ENCODE measurements at places on chromosomes 12 and 14. TPM values are rescaled to one million over a fixed set of nuclear protein-coding genes. Genes with fewer than 3 reads are reported as not detected.

DNAAF2 gene
- total RNA-seq = 5.4 TPM

PMEL gene
- total RNA-seq = 0.99 TPM

ALG10B gene
- total RNA-seq = 9.4 TPM

B4GALNT3 gene
- total RNA-seq = 34.0 TPM

SARNP gene
- 49.4 TPM for total RNA-seq

CCER1 gene
- total RNA-seq = not detected

DNA sequence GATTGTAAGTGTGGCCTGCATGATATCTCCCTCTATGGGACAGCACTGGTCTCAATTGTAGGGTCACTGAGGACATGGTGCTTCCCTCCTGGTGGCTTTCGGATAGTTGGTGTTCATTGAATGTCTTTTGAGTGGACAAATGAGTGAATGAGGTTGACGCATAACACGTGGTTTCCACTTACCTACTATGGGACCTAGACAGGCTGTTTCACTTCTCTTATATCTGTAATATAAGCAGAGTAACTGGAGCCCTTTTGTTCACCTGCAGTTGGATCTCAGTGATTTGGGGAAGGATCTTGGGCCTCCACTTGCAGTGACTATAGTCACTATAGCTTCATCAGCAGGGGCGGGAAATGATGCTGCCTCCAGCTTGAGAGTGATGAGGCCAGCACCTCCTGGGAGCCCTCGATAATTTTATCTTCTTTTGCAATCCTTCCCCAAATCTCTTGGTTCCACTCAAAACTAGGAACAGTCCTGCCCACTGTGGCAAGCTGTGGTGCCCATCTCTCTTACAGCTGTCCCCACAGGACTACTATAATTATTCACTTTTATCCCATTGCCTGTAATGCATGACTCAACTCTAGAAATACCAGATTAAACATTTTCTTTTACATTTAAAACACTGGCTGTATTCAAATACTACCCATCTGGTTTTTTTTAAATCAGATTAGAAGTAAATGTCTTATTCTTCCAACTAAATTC lies 242.9 kb downstream of the CHST11 start:
- DNase-seq = no peak

DNA sequence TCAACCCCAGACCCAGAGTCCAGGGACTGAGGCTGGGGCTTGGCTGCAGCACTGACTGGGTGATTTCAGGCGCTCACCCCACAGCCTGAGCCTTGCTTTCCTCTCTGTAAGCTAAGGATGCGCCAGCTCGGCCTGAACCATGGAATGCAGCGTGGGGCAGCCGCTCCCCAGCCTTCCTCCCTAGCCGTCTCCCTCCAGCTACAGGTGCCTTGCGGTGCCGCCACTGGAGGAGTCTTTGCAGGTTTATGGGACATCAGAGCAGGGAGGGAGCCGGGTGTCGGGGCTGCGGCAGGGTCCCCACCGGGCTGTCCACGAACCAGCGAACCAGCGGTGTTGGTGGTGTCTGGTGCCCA lies 19.4 kb downstream of the PPP2R5C start:
- no peak for DNase-seq

DNA sequence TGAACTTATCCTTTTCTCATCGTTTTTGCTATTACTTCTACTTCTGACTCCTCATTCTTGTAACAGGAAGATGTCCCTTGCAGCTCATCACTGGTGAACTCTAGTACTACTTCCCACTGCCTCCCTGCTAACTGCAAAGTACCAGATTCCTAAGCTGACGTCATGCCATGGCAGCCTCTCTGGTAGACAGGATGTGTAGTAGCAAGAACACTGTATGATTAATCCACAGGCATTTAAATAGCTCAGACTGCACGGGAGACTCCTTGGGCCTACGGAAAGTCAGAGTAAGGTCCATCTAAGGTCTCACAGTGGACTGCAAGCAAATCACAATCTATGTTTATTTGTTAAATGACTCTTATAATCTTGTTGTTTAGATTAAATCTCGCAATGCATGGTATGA lies 43.5 kb downstream of the DNAI7 start:
- peak; percentile 72 for DNase-seq

GRCh38 chr12:53781228-53781801 lies 29.5 kb upstream of the CISTR start:
- DNase-seq = no peak

DNA sequence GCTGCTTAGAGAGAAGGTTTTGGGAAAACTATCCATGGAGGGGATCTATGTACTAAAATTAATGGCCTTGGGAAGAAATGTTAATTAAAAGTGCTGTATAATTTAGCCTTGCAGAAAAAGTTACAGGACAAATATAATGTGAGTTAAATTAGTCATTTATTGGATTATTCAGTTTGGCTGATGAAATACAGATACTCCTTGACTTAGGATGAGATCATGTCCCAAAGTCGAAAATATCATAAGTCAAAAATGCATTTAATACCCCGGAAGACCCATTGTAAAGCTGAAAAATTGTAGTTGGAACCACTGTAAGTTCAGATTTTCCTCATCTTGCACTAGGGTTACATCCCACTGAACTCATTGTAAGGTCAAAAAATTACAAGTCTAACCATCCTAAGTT lies 9.7 kb downstream of the RTRAF start:
- DNase-seq = no peak

DNA sequence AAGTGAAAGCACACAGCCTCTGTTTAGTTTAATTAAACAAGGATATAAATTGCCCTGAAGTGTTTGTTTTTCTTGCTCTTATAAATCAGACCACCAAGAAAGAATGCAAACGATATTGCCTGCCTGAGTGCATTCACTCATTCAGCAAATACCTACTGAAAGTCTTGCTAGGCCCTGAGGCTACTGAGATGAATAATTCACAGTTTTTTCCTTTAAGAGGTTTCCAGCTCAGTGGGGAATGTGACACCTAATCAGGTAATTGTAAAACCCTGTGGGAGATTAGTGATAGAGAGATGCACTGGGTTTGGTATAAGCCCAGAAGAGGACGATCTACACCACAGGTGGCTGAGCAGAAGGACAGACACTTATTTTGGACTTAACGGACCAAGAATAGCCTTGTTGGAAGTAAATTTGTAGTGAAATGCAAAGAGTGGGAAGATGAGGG lies 151.4 kb downstream of the SLC35F4 start:
- DNase-seq = no peak

DNA sequence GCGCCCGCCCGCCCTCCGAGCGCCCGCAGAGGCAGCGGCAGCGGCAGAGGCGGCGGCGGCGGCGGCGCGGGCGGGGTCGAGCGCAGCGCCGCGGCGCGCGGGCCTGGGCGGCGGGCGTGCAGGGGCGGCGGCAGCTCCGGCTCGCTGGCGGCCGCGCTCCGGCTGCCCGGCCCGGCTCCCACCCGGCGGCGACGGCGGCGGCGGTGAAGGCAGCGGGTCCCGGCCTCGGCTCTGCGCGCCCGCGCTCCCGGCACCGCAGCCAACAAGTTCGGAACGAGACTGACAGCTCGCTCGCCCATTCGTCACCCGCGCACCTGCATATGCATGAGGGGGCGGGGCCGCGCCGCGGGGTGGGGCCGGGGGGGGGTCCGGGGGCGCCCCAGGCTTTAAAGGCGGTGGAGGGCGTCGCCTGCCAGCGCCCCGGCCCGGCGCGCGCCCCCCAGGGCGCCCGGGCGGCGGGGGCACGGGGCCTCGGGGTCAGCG lies at the start of gene JAG2:
Gene JAG2, minus strand, starts transcription at position 281 of the 483 bp plus-strand sequence. CDS start 356 bp downstream, outside the sequence.
- DNase-seq = peak; percentile 67

DNA sequence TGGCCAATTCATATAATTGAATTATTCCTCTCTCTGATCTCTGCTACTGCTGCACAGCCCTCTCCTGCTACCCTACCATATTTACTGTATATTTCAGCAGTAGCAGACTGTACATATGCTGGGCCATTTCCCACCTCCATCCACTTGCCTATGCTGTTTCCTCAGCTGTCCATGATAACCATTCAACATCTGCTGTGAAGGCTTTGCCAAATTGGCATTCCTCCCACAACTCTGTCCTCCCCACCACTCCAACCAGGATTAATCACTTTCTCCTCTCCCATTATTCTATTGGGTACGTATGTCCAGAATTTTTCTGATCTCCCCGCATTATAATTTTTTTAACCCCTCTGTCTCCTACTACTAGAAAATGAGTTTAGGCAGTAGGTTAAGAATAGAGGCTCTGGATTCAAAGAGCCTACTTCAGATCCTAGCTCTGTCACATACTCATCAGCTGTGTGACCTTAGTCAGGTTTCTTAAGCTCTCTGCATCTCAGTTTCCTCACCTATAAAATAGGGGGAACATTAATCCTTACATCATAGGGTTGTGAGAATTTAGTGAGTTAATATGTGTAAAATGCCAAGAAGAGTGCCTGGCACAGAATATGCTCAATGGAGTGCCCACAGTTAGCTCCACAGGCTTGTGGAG lies 123.3 kb downstream of the KICS2 start:
- no peak for DNase-seq

DNA sequence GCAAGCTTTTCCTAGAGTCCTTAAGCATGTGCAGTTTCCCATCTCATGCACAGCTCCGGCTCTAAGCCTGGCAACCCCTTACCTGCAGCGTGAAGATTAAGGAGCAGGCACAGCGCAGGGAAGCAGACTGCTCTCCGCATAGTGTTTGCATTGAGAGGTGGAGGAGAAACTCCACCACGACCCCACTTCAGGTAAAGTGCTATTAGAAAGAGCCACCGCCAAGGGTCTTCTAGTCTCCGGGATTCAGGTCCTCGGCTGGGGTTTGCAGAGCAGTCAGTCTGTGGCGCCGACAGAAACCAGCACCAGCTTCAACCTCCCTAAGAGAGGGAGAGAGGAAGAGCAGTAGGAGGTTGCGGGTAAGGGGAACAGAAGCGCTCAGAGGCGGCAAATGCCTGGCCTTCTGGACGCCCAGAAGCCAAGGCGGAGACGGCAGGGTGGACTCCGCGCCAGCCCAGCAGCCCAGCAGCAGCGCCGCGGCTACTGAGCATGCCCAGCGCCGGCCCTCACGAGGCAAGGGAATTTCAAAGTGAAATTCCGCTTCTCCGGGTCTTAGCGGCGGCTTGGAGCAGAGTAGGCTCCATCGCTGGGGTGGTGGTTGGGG lies at the start of gene PTPRR:
Gene PTPRR, minus strand, starts transcription at position 488 of the 601 bp plus-strand sequence. Its CDS starts 348 bp downstream, at position 140.
- no peak for DNase-seq

GRCh38 chr12:90299666-90300065 lies 591.0 kb upstream of the ATP2B1 start:
- no peak for DNase-seq

DNA sequence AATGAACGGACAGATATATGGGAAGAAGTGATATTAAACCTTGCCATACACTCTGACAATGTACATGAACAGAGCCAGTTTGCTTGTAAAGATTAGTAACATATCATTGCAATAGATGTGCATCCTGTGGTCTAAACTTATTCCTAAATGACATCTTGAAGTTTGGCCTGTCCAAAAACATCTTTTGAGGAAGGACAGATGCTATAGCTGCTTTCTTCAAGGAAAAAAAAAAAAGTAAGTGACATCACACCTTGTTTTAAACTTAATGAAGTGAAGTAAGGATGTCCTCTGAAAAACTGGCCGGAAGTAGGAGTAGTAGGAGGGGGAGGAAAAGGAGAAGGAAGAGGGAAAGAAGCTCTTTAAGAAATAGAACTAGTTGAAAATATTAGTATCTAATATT lies 132.8 kb downstream of the RAD51B start:
- no peak for DNase-seq

DNA sequence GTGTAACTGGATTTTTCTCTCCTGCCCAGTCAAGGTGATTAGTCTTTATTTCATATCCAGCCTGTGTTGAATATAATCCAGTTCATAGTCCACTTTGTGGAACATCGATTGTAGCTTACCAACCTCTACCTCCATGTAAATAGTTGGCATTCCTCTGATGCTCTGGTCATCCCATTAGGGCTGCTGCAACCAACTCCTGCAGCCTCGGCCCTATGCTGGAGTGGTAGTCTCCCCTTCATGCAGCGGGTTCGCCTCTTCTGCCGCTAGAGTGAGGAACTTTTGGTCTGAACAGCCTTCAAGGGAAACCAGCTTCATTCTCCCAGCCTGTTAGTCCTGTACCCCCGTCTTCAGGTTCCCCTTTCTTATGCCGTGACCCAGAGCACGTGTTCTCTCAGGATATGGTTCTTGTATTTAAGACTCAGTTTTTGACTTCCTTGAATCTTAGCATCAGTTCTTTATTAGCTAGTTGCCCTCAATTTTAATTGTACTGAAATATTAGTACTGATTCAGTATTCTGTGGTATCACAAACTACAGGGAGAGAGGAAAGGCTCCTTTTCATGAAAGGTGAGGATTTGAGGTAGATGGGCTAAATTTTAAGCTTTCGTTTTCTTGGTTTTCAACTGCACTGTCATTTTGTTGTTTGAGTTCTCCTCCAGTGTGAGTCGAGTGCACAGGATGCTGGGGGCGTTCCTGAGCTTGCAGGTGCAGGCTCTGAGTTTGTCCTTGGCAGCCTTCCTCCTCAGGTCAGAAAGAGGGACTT lies 33.2 kb downstream of the ZNF664 start:
- DNase-seq = no peak

DNA sequence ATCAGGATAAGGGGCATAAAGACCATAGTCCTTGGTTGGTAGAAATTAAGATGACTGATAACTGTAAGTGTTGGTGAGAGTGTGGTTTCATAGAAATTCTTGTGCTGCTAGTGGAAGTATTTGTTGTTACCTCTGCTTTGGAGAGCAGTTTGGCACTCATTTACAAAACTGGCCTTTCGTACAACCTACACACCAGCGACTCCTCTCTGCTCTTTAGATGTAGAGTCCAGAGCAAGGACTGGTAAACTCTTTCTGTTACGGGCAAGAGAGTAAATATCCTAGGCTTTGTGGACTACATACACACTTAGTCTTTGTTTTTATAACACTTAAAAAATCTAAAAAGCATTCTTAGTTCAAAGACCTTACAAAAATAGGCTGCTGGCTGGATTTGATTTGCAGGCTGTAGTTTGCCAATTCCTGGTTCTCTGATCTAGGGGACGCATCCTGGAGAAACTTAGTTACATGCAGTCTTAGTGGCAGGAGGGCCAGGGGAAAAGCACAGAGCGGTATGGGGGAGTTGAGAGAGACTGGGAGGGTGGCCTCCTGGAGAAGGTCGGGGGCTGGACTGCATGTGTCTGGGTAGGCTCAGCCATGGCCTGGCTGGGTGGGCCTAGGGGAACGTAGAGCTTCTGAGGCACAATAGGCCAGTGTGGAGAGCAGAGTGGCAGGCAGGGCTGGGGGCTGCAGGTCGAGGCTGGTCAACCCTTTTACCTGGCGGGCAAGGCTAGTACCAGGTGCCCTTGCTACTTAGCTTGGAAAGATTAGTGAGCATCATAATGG lies 55.3 kb upstream of the AMN start:
- DNase-seq = no peak

DNA sequence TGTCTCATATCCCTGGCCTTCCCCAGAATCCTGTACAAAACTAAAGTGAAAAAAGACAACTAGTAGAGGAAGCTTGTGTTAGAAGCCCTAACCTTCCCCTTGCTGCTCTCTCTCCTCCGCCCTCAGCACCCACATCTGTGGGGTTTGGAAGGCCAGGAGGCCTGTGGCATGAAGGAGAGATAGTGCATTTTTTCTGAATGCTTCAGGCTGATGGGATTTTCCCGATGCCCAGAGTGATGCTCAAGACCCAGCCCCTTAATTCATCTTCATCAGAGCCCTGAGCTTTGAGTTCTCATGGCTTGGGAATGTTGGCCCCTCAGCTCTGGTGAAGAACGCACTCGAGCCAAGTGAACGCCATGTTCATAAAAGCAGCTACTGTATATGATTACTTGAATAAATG lies 5.9 kb downstream of the FGF6 start:
- DNase-seq = no peak

- no peak for DNase-seq
Observed at GRCh38 chr12:3644104-3644503, 108.8 kb downstream of the CRACR2A start.

- no peak for DNase-seq
Observed at GRCh38 chr14:105156414-105157375, 11.9 kb downstream of the JAG2 start.

Measured in left lung (tissue), 14 donors.